ENCODE measurements at places on chromosomes 16 and 17.
A peak's percentile ranks its signal among the peaks of the same experiment; 100 is the strongest.

GRCh38 chr16:55655897-55656681 is at the start of gene SLC6A2:
Gene SLC6A2 (plus strand): TSS chr16:55655988. CDS start chr16:55656695, 707 bp downstream.
- DNase-seq: no peak

DNA sequence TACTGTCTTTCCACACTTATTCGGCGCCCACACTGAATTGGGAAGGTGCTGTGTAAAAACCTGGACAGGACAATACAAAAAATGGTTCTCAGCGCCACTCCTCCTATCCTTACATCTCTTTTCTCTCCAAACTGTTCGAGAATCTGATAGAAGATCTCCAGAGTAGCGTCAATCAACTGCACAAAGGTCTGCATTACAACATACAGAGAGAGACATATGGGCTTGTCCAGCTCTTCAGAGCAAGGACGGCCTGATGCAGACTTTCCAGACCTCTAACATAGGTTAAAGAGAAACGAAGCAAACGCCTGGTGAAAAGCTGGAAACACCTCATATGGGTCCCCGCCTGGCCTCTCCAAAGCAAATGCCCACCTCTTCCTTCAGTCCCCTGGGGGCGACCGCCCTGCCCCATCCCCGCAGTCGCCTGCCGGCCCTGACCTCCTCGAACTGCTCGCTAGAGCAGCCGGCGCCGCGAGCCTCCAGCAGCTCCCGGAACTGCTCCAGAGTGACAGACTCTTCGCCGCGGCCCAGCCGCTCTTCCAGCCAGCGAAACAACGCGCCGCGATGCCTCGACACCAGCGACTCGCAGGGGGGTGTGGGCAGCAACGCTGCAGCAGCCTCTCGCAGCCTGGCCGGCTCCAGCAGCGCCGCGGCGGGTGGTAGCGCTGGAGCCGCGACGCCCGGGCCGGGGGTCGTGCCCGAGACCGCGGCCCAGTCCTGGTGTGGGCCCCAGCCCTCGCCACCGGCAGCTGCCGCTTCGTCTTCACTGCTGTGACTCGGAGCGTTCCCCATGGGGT is 526 bp downstream of the ZZEF1 start:
- DNase-seq: peak; percentile 11

- no peak for DNase-seq
These were observed 883.6 kb downstream of the KCNJ2 start for GRCh38 chr17:71052971-71053370.

- no peak for DNase-seq
These were observed 213.9 kb downstream of the PARN start for GRCh38 chr16:14416184-14416583.

DNA sequence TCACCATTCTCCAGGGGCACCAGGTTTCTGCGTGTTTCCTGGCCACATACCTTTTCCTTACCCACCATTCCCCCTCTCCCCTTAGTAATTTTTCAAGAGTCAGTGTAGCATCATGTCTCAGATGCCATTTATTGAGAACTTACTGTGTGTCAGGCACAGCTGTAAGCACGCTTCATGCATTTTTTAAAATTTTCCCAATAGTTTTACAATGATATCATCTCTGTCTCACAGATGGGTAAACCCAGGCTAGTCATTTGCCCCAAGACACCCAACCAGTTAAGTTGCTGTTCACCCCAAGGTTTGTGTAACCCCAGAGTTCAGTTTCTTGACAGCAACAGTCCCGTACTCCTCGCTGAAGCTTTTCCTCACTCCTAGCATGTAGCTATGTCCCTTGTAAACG is 56.4 kb upstream of the IRX3 start:
- no peak for DNase-seq

Measured in activated T-cell treated with anti-CD3 and anti-CD28 coated beads for 48 hours (primary cell).